ENCODE measurements at places on chromosomes 1 and 21. TPM values are rescaled to one million over a fixed set of nuclear protein-coding genes. Genes with fewer than 3 reads are reported as not detected.

The KDM5B gene
- total RNA-seq, result 49.5 TPM

The OBSCN gene
- 2.7 TPM for total RNA-seq

The OR2L3 gene
- not detected for total RNA-seq

The TMOD4 gene
- not detected for total RNA-seq

The PLA2G5 gene
- total RNA-seq, result 3.9 TPM

The TMPRSS15 gene
- total RNA-seq, result 0.06 TPM

The POLR3GL gene
- 26.4 TPM for total RNA-seq

The CRP gene
- not detected for total RNA-seq

The KRTAP19-8 gene
- total RNA-seq, result not detected

The SOD1 gene
- total RNA-seq, result 371 TPM

The DCAF6 gene
- total RNA-seq, result 50.6 TPM

The KHDRBS1 gene
- 56.6 TPM for total RNA-seq

The FGR gene
- not detected for total RNA-seq

The AVPR1B gene
- total RNA-seq, result not detected

The B3GALT6 gene
- 21.9 TPM for total RNA-seq

The S100A7 gene
- not detected for total RNA-seq

The FCRL6 gene
- total RNA-seq, result not detected

The KIF21B gene
- total RNA-seq, result 0.12 TPM

The ACTN2 gene
- 2.8 TPM for total RNA-seq

The LRIF1 gene
- total RNA-seq, result 8.1 TPM

The RPE65 gene
- total RNA-seq, result not detected

The NUP210L gene
- total RNA-seq, result 0.13 TPM

The PIGR gene
- total RNA-seq, result not detected

The PADI2 gene
- under 0.01 TPM for total RNA-seq

The TSPAN1 gene
- total RNA-seq, result 1.6 TPM

The ETV3L gene
- total RNA-seq, result not detected

The U2AF1 gene
- total RNA-seq, result 15.2 TPM

The PDE9A gene
- 1.2 TPM for total RNA-seq

The C8B gene
- not detected for total RNA-seq

The CCDC181 gene
- total RNA-seq, result 0.92 TPM
